ENCODE measurements at places on chromosomes 2 and 18. TPM values are rescaled to one million over a fixed set of nuclear protein-coding genes. Genes with fewer than 3 reads are reported as not detected.

- no peak for DNase-seq
Measured at GRCh38 chr2:146068051-146068450, 1548.1 kb upstream of the ZEB2 start.

GRCh38 chr2:221958224-221958623 lies 340.6 kb downstream of the PAX3 start:
- DNase-seq: no peak

DNA sequence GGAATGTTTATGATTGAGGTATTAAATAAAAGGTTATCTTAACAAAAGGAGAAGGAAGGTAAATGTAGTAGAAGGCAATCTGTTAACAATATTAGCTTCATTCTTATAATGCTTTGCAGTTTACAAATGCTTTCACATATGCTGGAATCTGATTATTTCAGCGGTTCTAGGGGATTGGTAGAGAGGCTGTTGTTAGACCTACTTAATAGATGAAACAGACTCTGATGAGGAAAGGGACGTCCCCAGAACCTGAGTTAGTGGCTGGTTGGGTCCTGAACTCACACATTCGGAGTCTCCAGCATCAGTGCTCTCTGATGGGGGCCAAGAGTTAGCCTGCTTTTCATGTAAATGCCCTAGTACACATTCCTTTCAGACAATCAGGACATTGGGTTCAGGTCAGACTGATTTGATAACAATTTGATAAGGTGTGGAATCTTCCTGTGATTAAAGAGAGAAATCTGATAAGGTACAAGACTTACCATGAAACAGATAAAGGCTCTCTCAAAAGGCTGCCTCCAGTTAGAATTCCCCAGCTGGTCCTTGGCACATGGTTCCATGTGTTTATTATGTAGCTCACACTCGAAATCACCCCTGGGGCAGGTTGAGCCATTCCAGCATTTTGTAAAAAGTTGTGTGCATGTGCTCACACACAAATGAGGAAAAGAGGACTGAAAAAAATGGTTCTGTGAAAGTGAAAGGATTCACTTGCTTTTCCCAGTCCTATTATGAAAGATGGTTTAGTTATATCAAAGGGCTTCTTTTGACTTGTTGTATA lies 103.1 kb downstream of the GPD2 start:
- no peak for DNase-seq

DNA sequence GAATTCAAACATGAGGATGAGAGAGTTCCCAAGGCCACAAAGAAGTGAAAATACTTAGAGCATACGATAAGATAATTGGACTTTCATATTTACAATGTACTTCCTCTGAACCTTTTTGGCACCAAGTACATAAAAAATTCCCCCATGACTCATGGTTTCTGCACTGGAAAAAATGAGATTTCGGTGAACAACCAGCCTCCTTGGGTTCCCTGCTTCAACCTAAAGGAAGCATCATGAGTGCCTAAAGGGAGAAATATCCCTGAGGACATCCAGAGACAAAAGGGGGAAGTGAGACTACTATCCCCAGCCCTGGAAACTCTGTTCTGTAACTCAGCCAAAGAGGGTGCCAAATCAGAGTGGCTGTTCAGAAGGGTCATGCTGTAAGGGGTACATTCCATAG lies 562.7 kb upstream of the SLC39A10 start:
- DNase-seq: no peak

DNA sequence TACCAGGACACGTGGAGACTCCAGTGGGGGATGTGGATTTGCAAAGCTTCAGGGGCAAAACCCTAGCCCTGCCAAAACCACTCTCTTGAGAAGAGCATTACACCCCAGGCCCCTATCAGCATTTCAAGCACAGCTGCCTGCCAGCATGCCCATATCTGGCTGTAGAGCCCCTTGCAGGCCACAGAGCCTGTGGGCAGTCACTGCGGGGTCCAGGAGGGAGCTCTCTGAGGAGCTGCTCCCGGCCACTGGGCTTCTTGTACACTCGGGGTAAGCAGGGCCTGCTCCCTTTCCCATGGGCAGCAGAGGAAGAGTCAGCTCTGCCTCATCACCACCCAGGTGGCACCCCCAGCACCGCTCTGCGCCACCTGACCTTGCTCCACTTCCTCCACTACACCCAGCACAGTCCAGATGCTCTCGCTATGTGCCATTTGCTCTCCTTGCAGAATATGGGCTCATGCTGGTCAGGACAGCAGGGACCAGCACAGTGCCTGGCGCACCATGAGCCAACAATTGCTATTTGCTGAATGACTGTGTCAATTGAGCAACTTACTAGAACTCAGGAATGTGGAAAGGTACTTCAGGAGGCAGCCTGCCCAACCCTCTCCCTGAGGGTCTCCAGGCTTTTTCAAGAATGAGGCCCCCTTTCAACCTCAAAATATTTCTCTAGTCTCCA lies 7.4 kb downstream of the CHST10 start:
- DNase-seq: no peak

DNA sequence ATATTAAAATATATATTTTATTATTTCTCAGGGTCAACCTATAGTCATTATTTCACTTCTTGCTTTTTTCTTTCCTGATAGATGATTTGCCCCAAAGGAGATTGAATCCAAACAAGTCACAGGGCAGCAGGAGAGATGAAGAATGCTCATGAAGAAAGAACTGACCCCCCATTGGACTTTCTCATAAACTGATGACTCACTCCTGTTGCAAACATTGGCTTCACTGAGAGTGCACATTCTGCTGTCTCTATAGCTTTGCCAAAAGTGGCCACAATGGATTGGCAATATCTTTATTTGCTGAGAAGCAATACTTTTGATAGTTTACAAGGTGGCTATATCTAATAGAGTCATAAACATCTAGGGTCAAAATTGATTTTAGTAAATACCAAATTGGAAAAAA lies 55.9 kb upstream of the ZNF385B start:
- no peak for DNase-seq

GRCh38 chr2:6810961-6811360 lies 54.7 kb downstream of the CMPK2 start:
- no peak for DNase-seq

DNA sequence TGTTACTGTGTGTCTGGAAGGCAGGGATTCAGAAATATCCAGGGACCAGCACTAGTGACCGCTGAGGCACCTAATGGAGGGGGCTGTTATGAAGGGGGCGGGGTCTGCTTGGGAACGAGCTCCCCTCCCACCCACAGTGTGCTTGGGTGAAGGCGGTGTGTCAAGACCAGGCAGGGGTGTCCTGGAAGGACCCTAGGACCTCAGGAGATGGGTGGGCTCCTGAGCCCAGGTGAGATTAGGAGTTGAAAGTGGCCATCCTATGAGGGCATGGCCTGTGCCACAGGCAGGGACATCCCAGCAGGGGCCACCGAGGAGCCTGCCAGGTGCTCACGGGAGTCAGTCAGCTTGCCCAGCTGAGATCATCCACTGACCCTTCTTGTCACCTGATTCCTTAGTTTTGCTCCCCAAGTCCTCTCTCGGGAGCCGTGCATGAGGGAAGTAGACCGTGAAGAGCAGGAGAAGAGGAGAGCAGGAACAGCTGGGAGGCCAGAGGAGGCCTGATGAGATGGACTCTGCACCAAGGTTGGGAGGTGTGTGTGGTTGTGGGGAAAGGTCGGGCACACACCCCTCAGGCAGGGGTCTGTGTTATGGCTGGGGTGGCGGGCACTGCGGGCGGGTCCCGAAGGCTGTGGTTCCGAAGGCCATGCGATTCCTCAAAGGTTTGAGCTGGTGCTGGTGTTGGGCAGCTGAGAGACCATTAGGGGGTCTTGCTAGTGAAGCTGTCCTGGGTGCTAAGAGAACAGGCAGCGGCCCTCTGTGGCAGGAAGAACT lies 180.9 kb upstream of the HS6ST1 start:
- no peak for DNase-seq

FSHR gene
- total RNA-seq: 0.47 TPM

- DNase-seq: peak; percentile 23
Measured at GRCh38 chr18:56199580-56200330, 438.6 kb downstream of the TXNL1 start.

EN1 gene
- total RNA-seq: not detected

Measured in heart right ventricle (tissue), 16 donors.